ENCODE measurements at places on chromosomes 2 and 18.

DNA sequence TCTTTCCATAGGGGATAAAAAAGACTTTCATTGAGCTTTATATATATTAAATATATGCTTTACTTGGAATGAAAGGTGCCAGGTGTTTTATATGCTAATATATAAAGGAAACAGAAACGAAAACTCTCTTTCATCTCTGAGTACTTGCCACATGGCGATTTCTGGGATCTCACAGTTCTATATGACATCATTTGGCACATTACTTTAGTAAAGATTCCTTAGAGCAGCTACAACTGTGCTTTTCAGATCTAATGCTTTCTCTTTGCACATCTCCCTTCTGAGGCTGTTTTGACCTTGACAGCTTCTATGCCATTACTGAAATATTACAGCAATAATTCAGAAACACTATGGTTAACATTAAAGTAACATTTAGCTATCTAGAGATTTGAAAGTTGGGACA, 1082.9 kb upstream of the CDH2 start:
- DNase-seq: no peak

GRCh38 chr18:12777500-12777944, 74.7 kb downstream of the PSMG2 start:
- DNase-seq: no peak

DNA sequence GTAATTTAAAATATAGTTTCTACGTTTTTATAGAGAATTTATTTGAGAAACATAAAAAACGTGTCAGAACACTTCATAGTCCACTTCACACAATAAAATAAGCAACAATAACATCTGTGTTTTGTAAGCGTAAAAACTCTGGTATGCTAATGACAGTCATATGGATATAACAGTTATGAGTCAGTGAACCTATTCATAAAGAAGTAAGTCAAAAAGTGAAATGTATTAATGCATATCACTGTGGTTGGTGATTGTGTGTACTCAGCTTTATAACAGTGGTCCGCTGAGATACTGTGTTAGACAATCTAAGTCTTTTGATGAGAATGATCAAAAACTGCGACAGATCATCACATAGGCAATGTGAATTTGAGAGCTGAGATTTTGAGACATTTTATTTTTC, 153.2 kb downstream of the WDR7 start:
- no peak for DNase-seq

DNA sequence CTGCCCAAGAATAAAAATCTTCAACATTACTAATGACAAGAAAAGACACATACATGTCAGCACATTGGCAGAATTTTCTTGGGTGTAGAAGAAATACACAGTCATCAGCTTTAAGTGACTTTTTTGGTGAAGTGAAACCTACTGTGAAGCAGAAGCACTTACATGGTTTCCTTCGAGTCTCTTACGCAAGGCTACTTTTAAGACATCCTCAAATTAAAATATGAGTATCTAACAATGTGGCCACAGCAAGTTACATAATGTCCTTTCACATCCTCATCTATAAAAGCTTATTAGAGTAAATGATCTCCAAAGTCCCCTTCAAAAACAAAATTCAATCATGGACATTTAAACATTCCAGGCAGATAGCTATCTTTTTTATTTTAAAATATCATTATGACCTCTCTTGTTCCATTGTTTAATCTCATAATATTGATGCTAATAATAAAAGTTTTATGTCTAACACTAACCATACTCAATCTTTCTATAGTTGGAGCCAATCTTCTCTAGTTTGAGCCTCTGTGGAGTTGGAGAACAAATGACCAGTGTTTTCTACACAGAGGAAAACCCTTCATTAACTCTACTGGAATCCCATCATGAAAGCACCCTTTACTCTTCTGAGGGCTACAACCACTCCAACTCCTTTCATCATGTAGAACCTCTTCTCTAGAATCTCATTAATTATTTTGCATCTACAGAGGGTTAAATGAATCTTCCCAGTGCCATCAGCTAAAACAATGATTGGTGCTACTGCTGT, 182.2 kb upstream of the ZFP36L2 start:
- no peak for DNase-seq

All from NCI-H774 (cell line).